NCI-H1417 (cell line): ENCODE measurements at places on chromosomes 5 and 9.

- peak; percentile 19 for DNase-seq
Measured at GRCh38 chr9:115117999-115118878, at the start of gene TNC. TSS of gene TNC (minus strand) at chr9:115118157. CDS start at chr9:115091018, 27,139 bp downstream.

DNA sequence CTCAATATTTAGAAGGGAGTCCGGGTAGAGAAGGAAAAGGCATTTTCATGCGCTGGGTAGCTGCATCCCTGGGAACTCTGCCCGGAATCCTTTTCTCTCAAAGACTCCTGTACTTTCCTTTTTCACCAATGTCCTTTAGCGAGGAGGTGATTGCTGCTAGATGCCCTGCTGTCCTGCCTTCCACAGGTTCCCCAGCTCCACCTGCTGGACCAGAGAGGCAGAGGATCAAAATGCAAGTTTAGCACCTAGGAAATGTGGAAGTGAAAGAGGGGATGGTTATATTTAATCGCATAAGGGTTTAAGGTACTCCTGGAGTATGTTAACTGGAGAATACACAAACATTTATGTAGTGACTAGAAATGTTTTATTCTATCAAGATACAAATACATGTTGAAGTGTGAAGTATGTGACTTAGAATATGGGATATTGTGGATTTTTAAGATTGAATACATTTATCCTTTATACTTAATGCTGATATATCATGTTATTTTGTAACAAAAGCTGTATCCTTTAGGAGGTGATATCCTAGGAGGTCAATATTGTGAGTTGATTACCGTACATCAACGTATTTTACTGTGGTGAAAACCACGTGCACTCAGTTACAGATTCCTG lies 145.7 kb downstream of the ARHGAP26 start:
- DNase-seq: peak; percentile 2

GRCh38 chr5:101009758-101010519 lies 106.9 kb upstream of the ST8SIA4 start:
- DNase-seq: no peak

DNA sequence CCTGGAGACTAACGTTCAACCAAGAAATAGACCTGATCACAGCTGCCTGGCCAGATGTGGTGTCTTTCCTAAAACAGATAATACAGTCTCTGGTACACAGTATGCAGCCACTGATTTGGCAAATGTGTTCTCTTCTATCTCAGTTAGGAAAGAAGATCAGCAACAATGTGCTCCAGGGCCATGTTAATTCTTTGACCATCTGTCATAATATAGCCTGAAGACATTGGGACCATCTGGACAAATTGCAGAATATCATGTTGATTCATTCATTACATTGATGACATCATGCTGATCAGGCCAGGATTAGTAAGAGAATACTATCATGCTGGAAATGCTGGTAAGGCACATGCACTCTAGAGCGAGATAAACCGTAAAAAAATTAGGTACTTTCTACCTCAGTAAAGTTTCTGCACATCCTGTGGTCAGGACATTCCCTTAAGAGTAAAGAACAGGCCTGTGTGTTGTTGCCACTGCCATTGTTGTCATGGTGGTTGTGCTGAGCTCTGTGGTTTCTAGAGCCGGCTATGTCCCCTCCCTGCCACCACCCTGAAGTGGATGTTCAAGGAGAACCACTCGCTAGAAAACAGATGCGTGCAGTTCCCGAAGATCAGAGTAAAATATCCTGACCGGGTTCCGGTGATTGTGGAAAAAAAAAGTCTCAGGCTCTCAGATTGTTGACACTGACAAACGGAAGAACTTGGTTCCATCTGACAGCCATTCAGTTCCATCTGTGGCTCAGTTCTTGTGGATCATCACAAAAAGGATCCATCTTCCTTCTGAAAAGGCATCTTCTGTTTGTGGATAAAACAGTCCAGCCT lies 6.4 kb upstream of the JMY start:
- DNase-seq: no peak

DNA sequence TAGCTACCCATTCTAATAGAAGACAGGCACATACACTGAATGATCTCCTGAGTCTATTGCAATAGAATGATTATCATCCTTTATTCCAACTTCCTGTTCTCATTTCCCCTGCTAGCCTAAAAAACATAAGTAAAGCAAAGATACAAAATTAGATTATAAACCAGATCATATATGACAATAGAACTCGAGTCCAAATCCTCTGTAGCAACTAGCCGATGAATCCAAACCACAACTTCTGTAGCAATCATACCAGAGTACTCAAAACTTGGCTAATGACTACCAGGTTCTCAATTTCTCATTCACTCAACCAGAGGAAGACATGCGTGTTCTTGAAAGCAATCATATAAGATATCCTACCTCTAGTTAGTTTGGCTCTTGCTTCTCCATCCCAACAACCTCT lies 622.1 kb downstream of the PSAT1 start:
- DNase-seq: no peak

GRCh38 chr5:173328844-173329490 lies 753 bp upstream of the STC2 start:
- peak; percentile 63 for DNase-seq

GRCh38 chr5:57173319-57174127 lies at the start of gene GPBP1:
TSS of gene GPBP1 (plus strand) at chr5:57174059. CDS start at chr5:57214131, 40,072 bp downstream.
- peak; percentile 96 for DNase-seq

GRCh38 chr9:93065135-93065720 lies 6.7 kb downstream of the SUSD3 start:
- no peak for DNase-seq

- DNase-seq: no peak
Measured at GRCh38 chr9:27589462-27589861, 16.2 kb upstream of the C9orf72 start.

GRCh38 chr5:170809551-170809950 lies 26.0 kb downstream of the GABRP start:
- peak; percentile 24 for DNase-seq

DNA sequence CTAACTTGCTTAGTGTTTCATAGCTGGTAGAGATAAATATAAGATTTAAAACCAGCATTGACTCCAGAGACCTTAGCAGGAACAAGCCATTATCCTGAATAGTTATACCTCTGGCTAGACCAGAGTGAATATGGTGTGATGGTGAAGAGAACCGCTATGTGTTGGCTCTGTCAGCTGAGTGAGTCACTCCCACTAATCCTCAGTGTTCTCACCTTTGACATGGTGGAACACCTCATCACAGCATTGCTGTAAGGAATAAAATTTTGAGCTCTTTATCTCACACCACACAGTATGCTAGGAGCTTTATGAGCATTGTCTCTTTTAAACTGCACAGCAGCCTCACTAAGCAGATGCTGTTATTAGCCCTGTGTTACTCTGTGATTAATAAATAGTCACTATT lies 90.7 kb upstream of the DHFR start:
- no peak for DNase-seq

GRCh38 chr5:41095324-41096101 lies 24.4 kb upstream of the MROH2B start:
- no peak for DNase-seq

DNA sequence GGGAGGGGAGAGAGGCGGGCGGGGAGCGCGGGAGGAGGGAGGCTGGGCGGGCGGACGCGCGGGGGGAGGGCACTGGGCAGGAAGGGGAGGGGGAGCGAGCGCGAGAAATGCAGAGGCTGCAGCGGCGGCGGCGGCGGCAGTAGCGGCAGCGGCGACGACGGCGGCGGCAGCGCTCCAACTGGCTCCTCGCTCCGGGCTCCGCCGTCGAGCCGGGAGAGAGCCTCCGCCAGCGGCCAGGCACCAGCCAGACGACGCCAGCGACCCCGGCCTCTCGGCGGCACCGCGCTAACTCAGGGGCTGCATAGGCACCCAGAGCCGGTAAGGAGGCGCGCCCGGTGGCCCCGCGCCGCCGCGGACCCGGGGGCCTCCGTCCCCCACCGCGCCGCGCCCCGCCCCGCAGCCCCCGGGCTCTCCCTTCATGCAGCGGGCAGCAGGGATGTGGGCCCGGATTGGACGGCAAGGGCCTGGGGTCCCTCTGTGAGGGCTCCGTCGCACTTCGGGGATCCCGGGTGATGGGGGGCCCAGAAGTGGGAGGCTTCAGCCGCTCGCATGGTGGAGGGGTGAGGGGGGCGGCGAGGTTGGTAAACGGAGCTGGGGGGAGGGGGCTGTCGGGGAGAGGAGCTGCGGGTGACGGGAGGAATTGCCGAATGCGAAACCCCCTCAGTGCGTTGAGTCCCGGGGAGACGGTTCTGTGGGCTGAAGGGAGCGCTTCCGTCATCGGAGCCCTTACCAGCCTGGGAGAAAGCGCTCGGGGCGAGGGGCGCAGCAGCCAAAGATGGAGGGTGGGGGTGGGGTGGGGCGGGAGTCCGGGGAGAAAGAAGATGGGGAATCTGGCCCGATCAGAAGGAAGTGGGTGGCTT lies at the start of gene BASP1:
TSS of gene BASP1 (plus strand) at position 139 of the 860 bp plus-strand sequence. CDS start 57,586 bp downstream, outside the sequence.
- DNase-seq: peak; percentile 85

GRCh38 chr9:8208465-8208864 lies 408.9 kb upstream of the DMAC1 start:
- DNase-seq: no peak

- peak; percentile 54 for DNase-seq
Measured at GRCh38 chr5:18395126-18396110, 761.2 kb downstream of the TAF11L14 start.

DNA sequence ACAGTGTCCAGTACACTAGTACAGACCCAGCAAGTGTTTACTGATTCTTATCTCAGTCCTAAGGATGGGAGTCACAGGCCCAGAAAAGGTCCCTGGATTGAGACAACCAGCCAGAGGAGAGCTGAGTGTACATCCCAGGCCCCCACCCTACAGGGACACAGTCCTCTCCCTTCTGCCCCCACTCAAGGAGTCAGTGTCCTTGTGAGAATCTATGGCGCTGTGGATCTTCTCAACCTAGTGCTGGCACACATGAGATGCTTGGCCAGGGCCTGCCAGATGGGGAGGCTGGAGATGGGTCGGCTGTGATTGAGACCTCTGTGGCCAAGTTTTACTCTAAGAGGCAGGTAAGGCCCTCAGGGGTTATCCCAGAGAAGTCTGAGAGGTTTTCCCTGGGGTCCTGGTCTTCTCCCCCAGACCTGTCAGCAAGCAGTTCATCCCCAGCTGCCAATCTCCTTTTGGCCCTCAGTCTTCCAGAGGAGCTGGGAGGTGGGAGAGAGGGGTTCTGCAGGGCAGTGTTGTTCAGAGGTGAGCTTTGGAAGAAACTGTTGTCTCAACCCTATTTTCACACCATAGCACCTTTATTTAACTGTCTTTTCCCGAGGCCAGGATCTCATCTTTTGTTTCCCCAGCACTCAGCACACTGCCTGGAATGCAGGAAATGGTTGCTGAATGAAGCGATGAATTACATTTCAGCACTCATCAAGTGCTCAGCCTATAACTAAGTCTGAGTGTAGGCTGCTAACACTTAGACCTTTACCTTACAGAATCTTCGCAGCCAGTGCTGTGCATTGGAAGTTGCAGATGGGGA lies 3.2 kb upstream of the NSD1 start:
- no peak for DNase-seq

DNA sequence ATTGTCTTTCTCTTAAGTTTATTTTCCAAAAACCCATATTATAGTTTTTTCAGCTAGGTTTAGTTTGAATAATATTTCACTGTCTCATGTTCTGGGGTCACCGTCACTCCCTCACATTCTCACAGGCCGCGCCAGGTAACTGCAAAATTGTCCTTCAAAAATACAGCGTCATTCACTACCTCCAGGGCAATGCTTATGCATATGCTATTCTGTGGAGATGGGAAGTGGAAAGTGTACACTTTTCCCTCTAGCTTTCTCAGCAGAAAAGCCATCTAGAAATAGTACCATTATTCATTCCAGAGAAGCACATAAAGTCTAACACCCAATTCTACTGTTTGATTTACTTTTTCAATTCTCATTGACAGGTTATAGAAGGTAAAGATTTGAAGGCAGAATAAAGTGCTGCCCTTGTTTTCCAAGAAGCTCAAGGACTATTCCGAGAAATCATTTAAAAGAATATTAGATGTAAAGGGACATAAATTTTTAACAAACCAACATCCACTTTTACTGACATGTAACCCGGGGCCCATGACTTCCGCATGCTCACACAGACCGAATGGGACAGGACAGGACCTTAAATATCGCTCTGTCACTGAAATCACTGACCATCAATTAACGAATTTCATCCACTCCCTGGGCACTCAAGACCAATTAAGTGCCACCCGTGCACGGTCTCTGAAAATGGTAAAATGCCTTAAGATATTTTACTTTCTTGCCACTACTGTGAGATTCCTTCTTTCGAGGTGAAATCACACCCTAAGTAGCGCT lies 720 bp downstream of the NUDT12 start:
- peak; percentile 13 for DNase-seq

GRCh38 chr5:140015706-140016105 lies 27.4 kb downstream of the NRG2 start:
- DNase-seq: no peak

GRCh38 chr9:18261181-18261580 lies 212.8 kb upstream of the ADAMTSL1 start:
- DNase-seq: no peak

GRCh38 chr9:74125941-74126340 lies 371.2 kb upstream of the RORB start:
- DNase-seq: no peak

- peak; percentile 10 for DNase-seq
Measured at GRCh38 chr5:160525471-160526261, 104.0 kb downstream of the PTTG1 start.

GRCh38 chr9:122001491-122002201 lies 91.5 kb downstream of the TTLL11 start:
- DNase-seq: no peak

DNA sequence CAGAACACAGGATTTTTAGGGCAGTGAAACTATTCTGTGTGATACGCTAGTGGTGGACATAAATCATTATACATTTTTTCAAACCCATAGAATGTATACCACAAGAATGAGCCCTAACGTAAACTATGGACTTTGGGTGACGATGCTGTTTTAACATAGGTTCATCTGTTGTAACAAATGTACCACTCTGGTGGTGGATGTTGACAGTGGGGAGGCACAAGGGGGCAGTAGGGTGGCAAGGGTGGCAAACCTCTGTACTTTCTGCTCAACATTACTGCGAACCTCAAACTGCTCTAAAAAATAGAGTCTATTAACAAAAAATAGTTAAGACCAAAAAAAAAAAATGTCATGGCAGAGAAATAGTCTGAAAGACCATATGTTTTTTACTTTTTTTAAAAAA lies 9.1 kb upstream of the MVB12B start:
- DNase-seq: no peak

GRCh38 chr5:29896646-29897045 lies 1296.8 kb upstream of the CDH6 start:
- DNase-seq: no peak

DNA sequence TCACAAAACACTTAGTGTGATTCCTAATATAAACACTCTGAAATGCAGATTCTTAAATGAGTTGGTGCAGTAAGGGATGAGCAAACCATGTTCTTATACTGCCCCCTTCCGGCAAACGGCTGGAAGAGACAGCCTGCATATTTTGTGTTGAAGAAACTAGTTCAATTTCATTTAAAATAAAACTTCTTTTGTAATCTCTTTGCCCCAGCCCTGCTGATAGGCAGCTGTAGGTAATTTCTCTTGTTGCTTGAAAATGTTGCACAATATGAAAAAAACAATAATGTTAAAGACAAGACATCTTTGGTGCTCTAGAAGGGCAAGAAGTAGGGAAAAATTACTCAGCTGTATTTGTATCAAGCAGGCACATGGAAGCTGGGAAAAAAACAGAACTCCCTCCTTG lies 89.7 kb upstream of the CCNG1 start:
- DNase-seq: peak; percentile 62
